Ecto neural progenitor cell (in vitro differentiated cells): ENCODE measurements at places on chromosomes 3 and 15.

GRCh38 chr3:20038699-20039465 lies 1.4 kb upstream of the KAT2B start:
- DNase-seq = no peak

GRCh38 chr3:48599077-48599501 lies 4.0 kb upstream of the COL7A1 start:
- DNase-seq = no peak

- DNase-seq = no peak
Observed at GRCh38 chr3:70963431-70964275, 619.9 kb downstream of the FOXP1 start.

GRCh38 chr3:184759666-184760200 lies 47.9 kb upstream of the MAGEF1 start:
- DNase-seq = no peak

GRCh38 chr3:42473083-42473932 lies 29.1 kb upstream of the VIPR1 start:
- no peak for DNase-seq

- DNase-seq = peak; percentile 27
Observed at GRCh38 chr15:28122038-28122949, 23.2 kb upstream of the OCA2 start.

DNA sequence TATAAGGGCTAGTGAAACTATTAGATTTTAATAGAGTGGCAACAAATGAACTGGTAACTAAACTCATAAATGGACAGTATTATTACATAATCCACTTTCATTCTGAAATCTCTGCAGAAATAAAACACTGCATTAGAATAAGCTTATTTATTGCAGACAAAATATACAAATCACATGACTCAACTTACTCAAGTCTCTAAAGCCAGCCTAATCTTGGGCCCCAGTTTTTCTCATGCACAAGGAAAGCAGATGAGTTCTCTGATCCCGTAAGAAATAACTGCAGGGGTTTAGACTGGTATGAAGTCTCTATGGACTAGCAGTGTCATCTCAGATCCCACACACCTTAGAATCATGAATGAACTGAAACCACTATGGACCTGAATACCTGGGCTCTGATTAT lies 5.8 kb downstream of the DLG1 start:
- DNase-seq = no peak
